Astrocyte (in vitro differentiated cells and primary cell): ENCODE measurements at places on chromosomes 2 and 18. TPM values are rescaled to one million over a fixed set of nuclear protein-coding genes. Genes with fewer than 3 reads are reported as not detected.

Gene FTCDNL1
- total RNA-seq: 0.45 and 0.48 TPM in 2 replicates

Gene NOL4
- 1.9 and 2.1 TPM in 2 replicates for total RNA-seq

DNA sequence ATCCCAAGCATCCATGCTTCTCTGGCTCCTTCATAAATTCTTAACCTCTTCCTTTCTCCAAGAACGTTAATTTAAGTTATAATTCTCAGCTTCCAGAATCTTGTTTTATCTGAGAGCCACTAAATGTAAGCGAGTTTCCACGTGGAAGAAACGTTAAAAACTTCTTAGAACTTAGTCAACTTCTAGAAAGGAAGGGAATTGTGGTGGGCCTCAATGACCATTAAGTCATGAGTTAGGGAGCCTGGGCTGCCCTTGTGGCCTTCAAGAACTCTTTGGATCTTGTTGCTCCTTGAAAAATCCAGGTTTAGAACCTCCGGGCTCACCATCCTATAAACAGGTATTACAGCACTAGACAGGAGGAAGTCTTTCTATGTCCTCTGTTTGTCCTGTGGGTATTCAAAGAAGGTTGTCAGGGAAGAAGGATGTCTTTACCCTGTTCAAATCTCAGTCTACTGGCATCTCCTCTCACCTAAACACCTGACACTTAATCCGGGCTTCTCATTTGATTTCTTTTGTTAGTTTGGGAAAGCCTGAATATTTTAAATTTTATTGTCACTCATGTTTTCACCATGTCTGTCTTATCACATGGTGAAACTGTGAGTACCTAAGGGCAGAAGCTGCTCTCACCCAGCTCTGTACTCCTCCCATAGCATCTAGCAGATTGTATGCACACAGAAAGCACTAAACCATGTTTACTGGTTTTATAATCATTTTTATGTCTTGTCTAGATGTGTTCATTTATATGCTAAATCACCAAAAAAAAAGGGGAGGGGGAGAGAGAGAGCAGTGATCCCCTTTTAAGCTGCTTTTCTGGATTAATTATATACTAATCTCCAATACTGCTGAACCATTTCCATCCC lies 6.3 kb downstream of the RND3 start:
- H3K27me3 ChIP-seq: no peaks in the 10 kb centered on the region
- H3K36me3 ChIP-seq: peaks cover 12% of the 10 kb centered on the region

DNA sequence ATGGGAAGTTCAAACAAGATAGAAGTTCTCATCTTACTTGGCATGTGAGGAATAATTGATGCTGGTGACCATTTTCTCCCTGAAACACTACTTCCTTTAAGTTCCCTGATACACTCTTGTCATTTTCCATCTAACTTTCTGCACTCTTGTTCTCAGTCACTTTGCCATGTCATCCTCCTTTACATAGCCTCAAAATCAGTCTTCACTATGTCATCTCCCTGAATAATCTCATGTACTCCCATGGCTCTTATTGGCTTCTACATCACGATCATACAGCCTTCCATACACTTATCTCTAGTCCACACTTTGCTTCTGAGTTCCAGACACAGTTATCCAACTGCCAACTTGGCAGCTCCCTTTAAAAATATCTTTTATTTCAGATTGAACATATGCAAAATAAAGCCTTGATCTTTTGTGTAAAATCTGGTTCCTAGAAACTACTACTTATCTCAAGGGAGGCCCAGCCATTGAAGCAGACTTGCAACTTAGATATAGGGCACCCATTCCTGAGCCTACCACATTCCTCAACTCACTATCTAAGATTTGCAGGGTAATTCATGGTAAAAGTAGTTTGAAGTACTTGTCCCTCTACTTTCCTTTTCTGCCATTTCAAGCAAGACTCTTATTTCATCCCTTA lies 1070.2 kb upstream of the NXPH2 start:
- no peak overlapping the region for H3K4me3 ChIP-seq
- no peaks in the 10 kb centered on the region for H3K4me1 ChIP-seq
- no peak for DNase-seq
- H3K27ac ChIP-seq: no peak overlapping the region
- H3K36me3 ChIP-seq: no peaks in the 10 kb centered on the region

Gene C1QL2
- 0.20 TPM in 1 of 2 replicates, not detected in the other for total RNA-seq

GRCh38 chr2:165182029-165182428 lies 21.8 kb downstream of the SCN3A start:
- H3K4me3 ChIP-seq: no peak overlapping the region
- no peaks in the 10 kb centered on the region for H3K36me3 ChIP-seq

Gene PLA2R1
- total RNA-seq: 7.1 and 10.5 TPM in 2 replicates

Gene MYL12B
- 374 and 433 TPM in 2 replicates for total RNA-seq

GRCh38 chr2:240917009-240917683 lies 11.0 kb downstream of the CROCC2 start:
- H3K4me3 ChIP-seq: peak overlapping the region; percentile 17
- H3K36me3 ChIP-seq: no peaks in the 10 kb centered on the region
- DNase-seq: no peak
- no peaks in the 10 kb centered on the region for H3K27me3 ChIP-seq
- peaks cover 46% of the 10 kb centered on the region for H3K4me1 ChIP-seq

Gene COBLL1
- 17.6 and 18.6 TPM in 2 replicates for total RNA-seq

GRCh38 chr2:182917924-182918323 lies 51.5 kb upstream of the FRZB start:
- H3K27ac ChIP-seq: no peak overlapping the region
- DNase-seq: no peak
- no peaks in the 10 kb centered on the region for H3K27me3 ChIP-seq
- H3K4me3 ChIP-seq: no peak overlapping the region

Gene ZDBF2
- total RNA-seq: 40.9 and 43.6 TPM in 2 replicates
